Glutamatergic neuron (in vitro differentiated cells): ENCODE measurements at places on chromosomes 6 and 20.

- DNase-seq, result no peak
- H3K4me1 ChIP-seq, result no peaks in the 10 kb centered on the region
- no peaks in the 10 kb centered on the region for H3K27me3 ChIP-seq
- H3K4me3 ChIP-seq, result no peak overlapping the region
- H3K36me3 ChIP-seq, result peaks cover 5% of the 10 kb centered on the region
These were observed 12.9 kb downstream of the SLC9A8 start for GRCh38 chr20:49825521-49826033.

DNA sequence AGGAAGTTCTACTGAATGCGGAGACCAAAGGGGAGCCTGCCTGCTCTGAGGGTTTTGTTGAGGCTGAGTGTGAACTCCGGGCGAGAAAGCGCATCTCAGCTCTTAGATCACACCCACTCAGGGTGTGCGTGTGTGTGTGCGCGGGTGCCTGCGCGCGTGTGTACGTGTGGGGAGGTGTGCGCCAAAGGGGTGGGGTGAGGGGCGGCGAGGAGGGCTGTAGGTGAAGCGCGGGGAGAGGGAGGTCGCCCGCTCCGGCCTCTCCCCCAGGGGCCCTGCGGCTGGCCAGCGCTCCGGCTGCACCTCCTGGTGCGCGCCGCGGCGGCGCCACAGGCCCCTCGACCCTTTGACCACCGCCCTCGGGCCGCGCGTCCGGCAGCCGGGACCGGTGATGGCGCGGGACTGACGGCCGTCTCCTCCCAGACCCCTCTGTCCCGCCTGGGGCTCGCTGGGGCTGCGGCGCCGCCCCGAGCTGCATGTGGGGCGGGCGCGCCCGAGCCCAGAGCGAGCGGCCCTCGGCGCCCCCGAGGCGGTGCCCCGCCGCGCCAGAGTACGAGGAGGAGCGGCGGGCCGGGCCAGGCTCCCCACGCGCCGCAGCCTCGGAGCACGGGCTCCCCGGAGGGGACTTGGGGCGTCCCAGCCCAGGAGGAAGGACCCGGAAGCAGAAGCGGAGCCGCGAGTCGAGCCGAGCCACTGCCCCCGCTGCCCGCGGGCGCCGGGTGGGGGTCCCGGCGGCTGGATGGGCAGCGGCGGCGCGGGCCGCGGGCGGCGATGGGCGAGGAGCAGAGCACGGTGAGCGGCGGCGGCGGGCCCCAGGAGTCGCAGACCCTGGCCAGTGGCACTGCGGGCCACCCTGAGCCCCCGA lies at the start of gene RNF217:
Gene RNF217 (plus strand): TSS at position 661 of the 862 bp plus-strand sequence. CDS start 108 bp downstream, at position 769.
- peak; percentile 67 for DNase-seq
- H3K27me3 ChIP-seq, result peaks cover 9% of the 10 kb centered on the region
- H3K27ac ChIP-seq, result peak within 1 kb of the TSS; percentile 56
- peak within 1 kb of the TSS; percentile 89 for H3K4me3 ChIP-seq

DNA sequence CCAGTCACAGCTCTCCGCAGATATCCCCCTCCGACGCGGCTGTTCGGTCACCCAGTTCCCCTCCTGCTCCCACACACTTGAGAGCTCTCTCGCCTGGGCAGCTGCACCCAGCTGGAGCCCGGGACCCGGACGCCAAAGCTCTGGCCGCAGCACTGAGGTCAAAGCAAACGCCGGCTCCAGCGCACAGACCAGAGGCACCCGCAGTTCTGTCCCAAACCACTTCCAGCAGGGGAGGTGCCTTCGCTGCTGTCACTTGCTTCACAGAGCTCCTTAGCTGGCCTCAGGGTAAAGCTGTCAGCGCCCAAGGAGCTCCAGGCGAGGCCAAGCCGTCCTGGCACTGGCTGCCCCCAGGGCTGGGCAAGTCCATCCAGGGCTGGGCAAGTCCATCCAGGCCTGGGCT lies 27.9 kb downstream of the SLC2A4RG start:
- peak overlapping the region; percentile 80 for H3K27ac ChIP-seq
- peaks cover 24% of the 10 kb centered on the region for H3K27me3 ChIP-seq
- peaks cover 22% of the 10 kb centered on the region for H3K36me3 ChIP-seq
- H3K4me1 ChIP-seq, result peaks cover 30% of the 10 kb centered on the region
- DNase-seq, result no peak
- H3K4me3 ChIP-seq, result peak overlapping the region; percentile 49

DNA sequence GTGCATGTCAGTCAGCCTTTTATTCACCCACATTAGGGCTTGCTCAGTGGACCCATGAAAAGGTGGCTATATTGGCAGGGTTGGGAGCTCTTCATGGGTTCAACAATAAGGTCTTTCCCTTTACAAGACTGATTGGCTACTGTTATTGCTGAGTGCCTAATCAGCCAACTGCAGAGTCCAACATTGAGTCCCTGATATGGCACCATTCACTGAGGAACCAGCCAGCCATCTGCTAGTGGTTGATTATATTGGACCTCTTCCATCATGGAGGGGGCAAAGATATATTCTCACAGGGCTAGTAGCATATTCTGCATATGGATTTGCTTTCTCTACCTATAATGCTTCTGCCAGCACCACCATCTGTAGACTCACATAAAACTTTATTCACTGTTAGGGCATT lies 69.9 kb downstream of the CDKAL1 start:
- H3K36me3 ChIP-seq, result no peaks in the 10 kb centered on the region
- no peak overlapping the region for H3K4me3 ChIP-seq
- no peaks in the 10 kb centered on the region for H3K27me3 ChIP-seq

DNA sequence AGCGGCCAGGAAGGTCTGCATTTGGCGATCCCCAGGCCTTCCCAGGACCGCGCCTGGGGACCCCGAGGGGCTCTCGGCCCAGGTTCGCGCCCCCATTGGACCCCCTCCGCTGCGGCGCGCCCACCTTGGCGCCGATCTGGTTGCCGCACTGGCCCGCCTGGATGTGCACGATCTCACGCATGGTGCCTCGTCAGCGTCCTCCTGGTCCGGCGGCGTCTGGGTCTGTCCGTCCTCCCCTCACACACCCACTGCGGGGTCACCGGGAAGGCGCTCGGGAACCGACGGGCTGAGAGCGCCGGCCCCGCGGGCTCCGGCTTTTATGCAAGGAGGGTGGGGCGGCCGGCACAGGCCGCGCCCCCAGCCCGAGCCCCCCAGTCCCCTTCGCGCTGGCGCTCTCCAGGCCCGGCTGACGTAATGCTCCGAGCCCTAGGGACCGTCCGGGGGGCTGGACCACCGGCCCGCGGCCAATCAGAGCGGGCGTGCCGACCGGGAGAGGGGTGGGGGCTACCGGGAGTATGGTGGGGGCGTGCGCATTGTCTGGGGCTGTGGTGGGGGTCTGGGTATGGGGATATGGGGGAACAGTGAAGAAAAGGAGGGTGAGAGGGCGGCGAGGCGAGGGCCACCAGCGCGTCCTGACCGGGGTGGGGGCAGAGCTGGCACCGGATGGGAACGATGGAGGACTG lies at the start of gene TUBB2B:
Gene TUBB2B (minus strand): TSS at position 291 of the 683 bp plus-strand sequence. CDS start 110 bp downstream, at position 181.
- peaks cover 24% of the 10 kb centered on the region for H3K36me3 ChIP-seq
- H3K27ac ChIP-seq, result peak within 1 kb of the TSS; percentile 100
- peak; percentile 99 for DNase-seq
- peak within 1 kb of the TSS; percentile 99 for H3K4me3 ChIP-seq

- no peaks in the 10 kb centered on the region for H3K27me3 ChIP-seq
- H3K27ac ChIP-seq, result no peak overlapping the region
- H3K4me1 ChIP-seq, result no peaks in the 10 kb centered on the region
- no peaks in the 10 kb centered on the region for H3K36me3 ChIP-seq
- no peak overlapping the region for H3K4me3 ChIP-seq
- no peak for DNase-seq
These were observed 471.3 kb downstream of the C6orf118 start for GRCh38 chr6:164838068-164838615.

DNA sequence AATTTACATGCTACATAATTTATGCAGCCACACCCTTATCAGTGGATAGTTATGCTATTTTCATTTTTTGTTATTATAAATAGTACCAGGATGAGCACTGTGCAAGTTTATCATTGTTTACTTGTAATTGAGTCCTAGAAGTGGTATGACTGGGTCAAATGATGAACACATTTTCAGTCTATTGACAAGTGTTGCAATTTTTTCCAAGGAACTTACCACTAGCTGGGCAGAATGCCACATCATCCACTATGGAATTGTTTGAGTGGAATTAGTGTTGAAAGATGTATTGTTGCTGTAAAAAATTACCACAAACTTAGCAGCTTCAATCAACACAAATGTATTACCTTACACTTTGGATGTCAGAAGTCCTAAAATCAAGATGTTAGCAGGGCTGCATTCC lies 38.1 kb upstream of the OPN5 start:
- no peaks in the 10 kb centered on the region for H3K27me3 ChIP-seq
- H3K36me3 ChIP-seq, result no peaks in the 10 kb centered on the region
- H3K27ac ChIP-seq, result no peak overlapping the region
- peaks cover 3% of the 10 kb centered on the region for H3K4me1 ChIP-seq
- DNase-seq, result no peak
